Lower lobe of right lung (tissue), 2 donors: ENCODE measurements at places on chromosomes 12 and 14. TPM values are rescaled to one million over a fixed set of nuclear protein-coding genes. Genes with fewer than 3 reads are reported as not detected.

DPPA3 gene
- not detected for total RNA-seq

DPF3 gene
- total RNA-seq: 0.59 TPM

PRB3 gene
- not detected for total RNA-seq

NOS1 gene
- total RNA-seq: 3.5 TPM

PPFIA2 gene
- total RNA-seq: 0.83 TPM

RASAL1 gene
- 0.41 TPM for total RNA-seq

KRT83 gene
- not detected for total RNA-seq

ABCD4 gene
- total RNA-seq: 53.3 TPM

FOXM1 gene
- 3.2 TPM for total RNA-seq

ART4 gene
- total RNA-seq: 3.7 TPM

DNA sequence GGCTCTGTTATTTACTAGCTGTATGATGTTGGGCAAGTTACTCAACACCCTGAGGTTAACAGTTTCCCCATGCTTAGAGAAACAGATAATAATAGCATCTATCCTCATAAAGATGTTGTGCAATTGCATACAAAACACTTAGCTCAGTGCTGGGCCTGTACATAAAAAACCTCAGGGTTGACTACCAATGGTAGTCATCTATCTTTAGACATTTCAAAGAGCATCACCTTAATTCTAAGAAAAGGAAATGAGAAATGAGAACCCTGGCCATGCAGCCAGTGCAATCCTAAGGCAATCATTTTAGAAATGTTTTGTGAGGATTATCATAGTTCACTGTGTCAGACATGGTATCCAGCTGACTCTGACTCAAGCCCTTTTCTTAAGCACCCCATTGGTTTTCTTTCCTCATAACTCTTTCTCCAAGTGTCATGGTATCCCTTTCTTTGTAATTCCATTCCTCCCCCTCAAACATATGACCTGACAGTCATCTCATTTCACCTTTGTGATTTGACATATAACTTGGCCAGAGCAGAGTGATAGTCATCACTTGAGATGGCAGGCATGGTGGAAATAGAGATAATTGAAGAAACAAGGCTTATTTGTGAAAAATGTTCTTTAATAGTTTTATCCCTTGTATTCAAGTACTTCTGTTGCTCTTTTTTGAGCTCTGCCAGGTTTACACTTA is 29.5 kb upstream of the OSBPL8 start:
- no peaks in the 10 kb centered on the region for H3K36me3 ChIP-seq
- H3K27ac ChIP-seq: peak overlapping the region; percentile 69
- H3K27me3 ChIP-seq: no peaks in the 10 kb centered on the region
- H3K4me3 ChIP-seq: no peak overlapping the region
- H3K4me1 ChIP-seq: peaks cover 5% of the 10 kb centered on the region
- no peak for DNase-seq

DNA sequence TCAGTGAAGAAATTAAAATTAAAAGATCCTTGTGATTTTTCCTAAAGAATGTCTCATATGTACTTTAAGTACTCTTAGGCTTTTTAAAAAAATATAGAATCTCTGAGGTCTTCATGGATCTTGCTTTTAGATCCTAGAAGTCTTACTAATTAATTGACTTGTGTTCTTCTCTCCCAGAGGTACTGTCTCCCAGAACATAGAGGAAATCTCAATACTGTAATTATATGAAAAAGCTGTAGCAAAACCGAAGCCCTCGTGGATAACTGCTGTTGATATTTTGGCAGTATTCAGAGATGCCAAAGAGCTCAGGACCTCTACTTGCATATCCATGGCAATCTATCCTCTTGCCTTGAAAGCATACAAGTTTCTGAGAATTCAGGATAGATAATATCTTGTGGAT is at the start of gene OR9K2:
Gene OR9K2 (plus strand): TSS at position 301 of the 400 bp plus-strand sequence. CDS start 3,429 bp downstream, outside the sequence.
- no peak within 1 kb of the TSS for H3K4me3 ChIP-seq
- no peaks in the 10 kb centered on the region for H3K4me1 ChIP-seq
- no peak within 1 kb of the TSS for H3K27ac ChIP-seq
- no peak for DNase-seq

DNA sequence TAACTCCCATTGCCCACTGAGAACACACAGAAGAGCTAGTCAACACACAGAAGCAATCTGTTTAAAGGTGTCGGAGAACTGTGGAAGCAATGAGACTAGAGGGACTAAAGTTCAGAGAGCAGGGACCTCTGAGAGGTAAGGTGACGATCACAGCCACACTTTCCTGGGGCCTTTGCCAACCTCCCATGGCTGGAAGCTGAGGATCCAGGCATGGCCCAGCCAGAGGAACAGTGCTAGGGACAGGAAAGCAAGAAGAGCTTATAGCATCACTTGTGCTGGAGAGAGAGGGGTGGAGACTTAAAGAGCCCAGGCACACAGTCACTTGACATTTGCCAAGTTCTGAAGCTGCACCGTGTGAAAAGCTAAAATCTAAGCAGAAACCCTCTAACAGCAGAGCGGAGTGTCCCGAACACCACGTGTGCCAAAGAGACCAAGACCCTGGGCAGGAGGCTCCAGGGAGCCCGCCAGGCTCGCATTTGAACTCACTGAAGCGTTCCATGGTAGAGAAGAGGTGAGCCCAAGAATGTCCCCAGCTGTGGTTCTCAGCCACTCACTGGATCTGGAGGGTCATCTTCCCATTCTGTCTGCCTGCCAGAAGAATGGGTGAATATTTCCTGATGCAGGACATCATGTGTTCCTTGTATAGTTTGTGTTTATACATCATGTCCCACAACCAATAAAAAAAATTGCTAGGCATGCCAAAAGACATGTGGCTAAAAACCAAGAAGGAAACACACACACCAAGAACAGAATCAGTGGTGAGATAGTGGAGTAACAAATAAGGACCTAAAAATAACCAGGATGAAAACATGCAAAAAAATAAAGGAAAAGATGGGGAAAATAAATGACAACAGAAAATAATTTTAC is 174.0 kb upstream of the C14orf180 start:
- no peak for DNase-seq
- no peaks in the 10 kb centered on the region for H3K4me1 ChIP-seq
- H3K27me3 ChIP-seq: no peaks in the 10 kb centered on the region
- no peaks in the 10 kb centered on the region for H3K36me3 ChIP-seq
- H3K4me3 ChIP-seq: no peak overlapping the region

DNA sequence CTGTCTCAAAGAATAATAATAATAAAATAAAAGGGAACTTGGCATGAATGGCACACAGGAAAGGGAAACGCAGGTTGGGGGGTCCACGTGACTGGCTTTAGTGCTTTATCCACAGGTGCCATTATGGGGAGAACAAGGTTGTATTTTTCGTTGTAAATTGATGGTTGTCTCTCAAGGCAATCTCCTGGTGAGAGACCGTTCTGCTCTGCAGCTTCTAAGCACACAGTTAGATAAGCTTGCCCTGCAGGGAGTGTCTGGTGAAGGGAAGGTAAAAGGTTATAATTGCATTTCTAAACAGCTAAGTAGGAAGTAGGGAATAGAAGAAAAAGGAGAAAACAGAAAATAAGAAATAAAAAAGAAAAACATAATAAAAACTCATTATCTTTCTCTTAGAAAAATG is 69.1 kb upstream of the CPSF6 start:
- H3K36me3 ChIP-seq: no peaks in the 10 kb centered on the region
- no peak overlapping the region for H3K27ac ChIP-seq
- no peak overlapping the region for H3K4me3 ChIP-seq
- no peaks in the 10 kb centered on the region for H3K27me3 ChIP-seq
- no peak for DNase-seq

DNA sequence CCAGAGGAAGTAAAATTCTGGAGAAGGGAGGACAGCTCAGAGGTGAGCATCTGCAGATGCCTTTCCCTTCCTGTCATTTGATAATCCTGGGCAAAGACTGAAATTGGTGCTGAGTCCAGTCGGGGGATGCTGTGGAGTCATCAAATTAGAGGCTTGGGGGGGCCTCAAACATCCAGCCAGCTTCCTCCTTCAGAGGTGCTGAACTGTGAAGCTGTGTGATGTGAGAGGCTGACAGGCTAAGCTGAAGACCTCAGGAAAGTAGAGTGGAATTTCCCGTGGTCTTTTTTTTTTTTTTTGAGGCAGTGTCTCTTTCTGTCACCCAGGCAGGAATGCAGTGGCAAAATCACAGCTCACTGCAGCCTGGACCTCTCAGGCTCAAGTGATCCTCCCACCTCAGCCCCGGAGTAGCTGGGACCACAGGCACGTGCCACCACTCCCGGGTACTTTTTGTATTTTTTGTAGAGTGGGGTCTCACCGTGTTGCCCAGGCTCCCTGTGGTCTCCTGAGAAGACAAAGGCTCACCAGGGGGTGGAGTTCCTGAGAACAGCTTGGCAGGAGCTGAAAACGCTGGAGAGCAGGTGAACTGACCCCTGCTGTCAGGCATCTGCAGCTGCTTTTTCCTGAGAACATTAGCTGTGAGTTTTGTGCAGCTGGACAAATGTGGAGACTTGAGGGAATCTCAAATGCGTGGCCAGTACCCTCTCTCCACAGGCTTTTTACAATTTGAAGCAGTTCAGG is 6.1 kb upstream of the TCL1B start:
- H3K36me3 ChIP-seq: no peaks in the 10 kb centered on the region
- DNase-seq: no peak
- no peaks in the 10 kb centered on the region for H3K4me1 ChIP-seq
- H3K27me3 ChIP-seq: peaks cover 8% of the 10 kb centered on the region
- no peak overlapping the region for H3K27ac ChIP-seq
- no peak overlapping the region for H3K4me3 ChIP-seq

GRCh38 chr12:111693818-111694217 is 8.0 kb downstream of the ACAD10 start:
- H3K27me3 ChIP-seq: no peaks in the 10 kb centered on the region
- DNase-seq: no peak
- H3K4me1 ChIP-seq: no peaks in the 10 kb centered on the region
- H3K36me3 ChIP-seq: peaks cover 63% of the 10 kb centered on the region
- no peak overlapping the region for H3K27ac ChIP-seq
- no peak overlapping the region for H3K4me3 ChIP-seq

- no peak overlapping the region for H3K4me3 ChIP-seq
- no peaks in the 10 kb centered on the region for H3K4me1 ChIP-seq
- no peaks in the 10 kb centered on the region for H3K36me3 ChIP-seq
- DNase-seq: no peak
- H3K27me3 ChIP-seq: no peaks in the 10 kb centered on the region
These were observed 159.2 kb upstream of the ALG10B start for GRCh38 chr12:38157274-38157932.

GRCh38 chr12:108375986-108376663 is 37.0 kb upstream of the CMKLR1 start:
- H3K27me3 ChIP-seq: no peaks in the 10 kb centered on the region
- H3K4me1 ChIP-seq: no peaks in the 10 kb centered on the region
- H3K27ac ChIP-seq: no peak overlapping the region
- DNase-seq: no peak
- H3K4me3 ChIP-seq: no peak overlapping the region

DNA sequence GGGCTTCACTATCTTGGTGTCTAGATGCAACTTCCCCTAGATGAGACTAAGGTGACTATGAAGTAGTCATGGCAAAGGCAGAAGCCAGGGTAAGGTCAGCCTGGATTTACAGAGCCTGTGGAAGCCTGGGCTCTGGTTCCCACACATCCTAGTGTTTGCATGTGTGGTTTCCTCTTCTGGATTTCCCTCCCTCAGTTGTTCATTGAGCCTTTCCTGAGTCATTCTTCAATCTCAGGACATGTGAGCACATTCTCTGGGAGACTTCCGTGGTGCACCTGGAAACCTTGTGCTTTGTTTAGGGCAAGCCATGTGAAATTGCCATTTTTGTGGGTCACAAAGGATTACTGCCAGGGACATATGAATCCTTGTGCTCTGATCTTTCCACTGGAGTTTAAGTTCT is 236.6 kb downstream of the C12orf75 start:
- no peaks in the 10 kb centered on the region for H3K27me3 ChIP-seq
- no peak for DNase-seq
- no peaks in the 10 kb centered on the region for H3K36me3 ChIP-seq
- H3K4me3 ChIP-seq: no peak overlapping the region

- H3K27me3 ChIP-seq: no peaks in the 10 kb centered on the region
- no peak overlapping the region for H3K27ac ChIP-seq
- H3K4me3 ChIP-seq: no peak overlapping the region
- H3K36me3 ChIP-seq: no peaks in the 10 kb centered on the region
- peaks cover 5% of the 10 kb centered on the region for H3K4me1 ChIP-seq
These were observed 91.3 kb downstream of the ITPR2 start for GRCh38 chr12:26741584-26742227.

DNA sequence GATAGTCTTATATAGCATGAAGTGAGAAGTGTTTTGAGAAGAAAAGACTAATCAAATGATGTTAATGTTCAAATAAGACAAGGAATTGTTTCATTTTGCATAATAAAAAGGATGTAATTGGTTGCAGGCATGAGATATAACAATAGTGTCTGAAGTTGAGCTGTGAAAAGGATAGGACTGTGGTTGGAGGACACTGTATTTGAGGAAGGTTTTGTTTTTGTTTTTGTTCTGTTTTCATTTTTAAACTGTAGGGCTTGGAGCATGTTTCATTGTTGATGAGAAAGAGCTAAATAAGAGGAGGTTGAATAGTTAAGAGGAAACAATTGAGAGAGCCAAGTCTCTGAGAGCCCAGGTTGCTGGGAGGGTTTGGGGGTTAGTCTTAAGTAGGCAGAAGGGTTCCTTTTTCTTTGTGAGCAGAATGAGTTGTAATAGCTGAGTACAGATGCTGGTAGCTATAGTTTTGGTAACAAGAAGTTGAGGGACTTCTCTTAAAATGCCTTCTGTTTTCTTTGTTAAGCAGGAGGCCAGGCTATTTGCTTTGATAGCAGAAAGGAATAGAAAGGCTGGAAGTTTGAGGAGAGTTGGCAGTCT is 58.4 kb downstream of the CCDC91 start:
- H3K27me3 ChIP-seq: no peaks in the 10 kb centered on the region
- H3K36me3 ChIP-seq: no peaks in the 10 kb centered on the region
- peaks cover 18% of the 10 kb centered on the region for H3K4me1 ChIP-seq
- no peak for DNase-seq

- no peak overlapping the region for H3K27ac ChIP-seq
- no peaks in the 10 kb centered on the region for H3K36me3 ChIP-seq
- no peaks in the 10 kb centered on the region for H3K4me1 ChIP-seq
- DNase-seq: no peak
These were observed 28.7 kb upstream of the OR10P1 start for GRCh38 chr12:55607821-55608594.

- H3K4me3 ChIP-seq: no peak overlapping the region
- no peak overlapping the region for H3K27ac ChIP-seq
- no peak for DNase-seq
- H3K4me1 ChIP-seq: peaks cover 7% of the 10 kb centered on the region
- peaks cover 37% of the 10 kb centered on the region for H3K36me3 ChIP-seq
These were observed 102.4 kb downstream of the ESR2 start for GRCh38 chr14:64191756-64192155.

DNA sequence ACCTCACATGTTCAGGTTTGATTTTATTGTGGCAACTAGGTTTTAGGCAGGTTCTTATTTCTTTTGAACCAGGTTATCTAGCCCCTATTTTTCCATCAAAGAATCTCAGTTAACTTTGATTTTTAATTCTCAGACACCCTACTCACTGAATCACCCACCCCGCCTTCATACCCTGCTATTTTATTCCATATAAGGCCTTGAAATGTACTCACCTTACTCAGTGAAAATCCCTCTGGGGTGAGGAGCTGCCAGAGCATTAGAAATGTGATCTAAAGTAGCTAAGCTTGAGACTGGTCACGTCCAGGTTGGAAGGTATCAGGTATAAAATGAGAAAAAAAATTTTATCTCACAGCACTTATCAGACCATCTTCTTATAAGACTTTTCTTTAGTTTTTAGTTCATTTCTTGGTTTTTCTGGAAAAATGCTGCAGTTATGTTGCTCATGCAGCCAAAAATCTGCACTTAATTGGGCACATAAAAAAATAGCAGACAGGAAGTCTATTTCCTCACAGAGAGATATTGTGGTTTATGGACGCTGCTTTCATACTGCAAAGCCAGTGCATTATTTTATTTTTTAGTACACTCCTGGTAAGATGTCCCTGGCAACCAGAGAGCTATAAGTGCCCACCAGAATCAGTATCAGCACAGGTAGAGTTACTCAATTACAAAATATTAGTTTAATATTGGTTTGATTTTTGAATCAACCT is 101.5 kb upstream of the CCDC91 start:
- no peak for DNase-seq
- H3K36me3 ChIP-seq: no peaks in the 10 kb centered on the region
